ENCODE measurements at places on chromosomes 4 and X.

DNA sequence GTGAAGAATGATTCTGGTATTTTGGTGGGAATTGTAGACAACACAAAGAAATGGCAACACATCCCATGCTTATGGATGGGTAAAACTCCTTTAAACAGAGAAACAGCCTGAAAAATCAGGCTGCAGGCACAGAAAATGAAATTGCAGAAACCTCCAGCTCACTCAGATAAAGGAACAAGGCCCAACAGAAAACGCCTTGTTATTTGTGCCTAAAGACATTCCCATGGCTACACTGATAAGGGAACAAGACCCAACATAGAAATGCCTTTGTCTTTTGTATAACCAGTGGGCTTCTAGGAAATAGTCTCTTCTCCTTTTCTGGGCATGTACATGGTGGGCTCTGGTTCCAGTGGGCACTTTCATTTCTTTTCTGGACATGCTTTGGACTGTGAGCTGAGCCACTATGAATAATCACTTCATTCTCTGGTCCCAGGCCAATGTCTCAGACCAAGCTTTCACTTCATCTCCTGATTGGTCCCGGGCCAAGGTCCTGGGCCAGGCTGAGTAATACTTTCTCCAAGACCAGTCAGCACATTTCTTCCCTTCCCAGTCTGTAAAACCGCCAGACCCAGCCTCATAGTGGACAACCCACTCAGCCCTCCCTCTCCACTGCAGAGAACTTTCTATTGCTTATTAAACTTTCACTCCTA lies 160.5 kb downstream of the TBX22 start:
- no peak for DNase-seq

DNA sequence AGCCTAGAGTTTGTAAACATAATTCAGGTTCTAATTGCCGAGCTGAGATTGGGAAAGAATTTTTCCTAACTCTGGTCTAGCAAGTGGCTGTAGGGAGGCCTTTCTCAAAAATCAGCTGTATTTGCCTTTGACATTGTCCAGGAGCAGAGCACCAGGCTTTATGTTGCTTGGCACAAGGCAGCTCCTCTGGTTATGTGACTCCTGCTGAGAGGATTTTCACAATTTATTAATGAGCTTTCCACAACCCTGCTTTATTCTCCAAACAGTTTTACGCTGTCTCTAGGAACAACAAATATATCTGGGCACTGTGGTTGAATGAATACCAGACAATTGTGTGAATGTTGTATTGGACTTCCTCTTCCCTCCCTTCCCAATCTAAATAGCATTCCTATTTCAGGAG lies 14.9 kb downstream of the LSM6 start:
- DNase-seq, result no peak

DNA sequence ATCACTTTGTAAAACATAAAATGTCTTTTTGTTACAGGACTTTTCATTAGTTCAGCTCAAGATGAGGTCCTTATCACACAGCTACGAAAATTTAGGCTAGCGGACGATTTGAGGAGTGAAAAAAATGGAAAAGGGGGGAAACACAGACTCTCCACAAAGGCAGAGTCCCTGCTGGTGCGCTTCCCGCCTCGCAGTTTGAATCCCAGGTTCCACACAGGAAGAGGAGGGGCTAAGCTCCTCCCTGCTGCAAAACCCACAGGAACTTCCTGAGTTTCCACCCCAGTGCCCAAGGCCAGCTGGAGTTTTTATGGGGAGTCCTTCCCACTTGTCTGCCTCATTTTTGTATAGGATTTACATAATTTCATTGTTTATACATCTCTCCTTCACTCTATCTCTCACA lies 11.2 kb downstream of the ADAM29 start:
- DNase-seq, result no peak

GRCh38 chrX:21972721-21973120 lies 32.2 kb downstream of the SMS start:
- DNase-seq, result peak; percentile 49

- DNase-seq, result no peak
Observed at GRCh38 chr4:185831125-185831815, 19.3 kb upstream of the SORBS2 start.

DNA sequence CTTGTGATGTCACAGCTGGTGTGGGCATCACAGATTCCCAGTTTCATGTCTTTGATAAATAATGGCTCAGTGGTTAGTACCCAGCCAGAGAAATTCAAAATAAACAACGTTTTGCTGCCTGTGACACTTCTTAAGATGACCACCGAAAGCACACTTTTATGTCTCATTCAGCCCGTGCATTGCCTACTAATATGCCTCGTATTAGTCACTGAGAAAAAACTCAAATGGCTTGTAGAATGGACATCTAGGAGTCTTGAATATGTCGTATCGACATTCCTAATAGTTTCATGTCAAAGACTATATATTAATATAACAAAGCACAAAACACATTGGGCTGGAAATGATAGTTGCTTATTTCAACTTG lies 103.9 kb upstream of the FAT1 start:
- no peak for DNase-seq

- no peak for DNase-seq
Observed at GRCh38 chrX:53440101-53440500, 5.9 kb upstream of the HSD17B10 start.

GRCh38 chr4:187354740-187355139 lies 631.1 kb upstream of the FAT1 start:
- no peak for DNase-seq

GRCh38 chrX:138917781-138918180 lies 206.3 kb upstream of the FGF13 start:
- DNase-seq, result peak; percentile 42

- DNase-seq, result no peak
Observed at GRCh38 chr4:87391576-87392054, 627 bp upstream of the HSD17B11 start.

GRCh38 chr4:3354455-3354811 lies 61.6 kb downstream of the RGS12 start:
- DNase-seq, result no peak

- DNase-seq, result no peak
Observed at GRCh38 chrX:115449742-115450141, 111.2 kb upstream of the PLS3 start.

GRCh38 chr4:48375651-48376304 lies 34.4 kb downstream of the SLAIN2 start:
- no peak for DNase-seq
